Inflammatory macrophage treated with lipopolysaccharide for 1 hour (primary cell): ENCODE measurements at places on chromosomes 6 and 20.

GRCh38 chr6:31152781-31153180, 4.8 kb downstream of the CCHCR1 start:
- DNase-seq: no peak

GRCh38 chr6:90811596-90812226, 224.8 kb upstream of the MAP3K7 start:
- DNase-seq: no peak

DNA sequence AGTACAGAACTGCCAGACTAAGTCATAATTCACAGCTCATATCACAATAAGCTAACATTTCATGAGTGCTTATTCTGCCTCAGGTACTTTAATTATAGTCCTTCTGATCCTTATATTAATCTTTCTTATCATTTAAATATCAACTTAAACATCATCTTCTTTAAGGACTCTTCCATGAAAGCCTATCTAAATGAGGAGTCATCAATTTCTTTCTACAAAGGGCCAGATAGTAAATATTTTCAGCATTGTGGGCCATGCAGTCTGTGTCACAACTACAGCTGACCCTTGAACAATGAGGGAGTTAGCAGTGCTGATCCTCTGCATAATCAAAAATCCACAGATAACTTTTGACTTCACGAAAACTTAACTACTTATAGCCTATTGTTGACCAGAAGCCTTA, 306.4 kb downstream of the TSHZ2 start:
- no peak for DNase-seq

DNA sequence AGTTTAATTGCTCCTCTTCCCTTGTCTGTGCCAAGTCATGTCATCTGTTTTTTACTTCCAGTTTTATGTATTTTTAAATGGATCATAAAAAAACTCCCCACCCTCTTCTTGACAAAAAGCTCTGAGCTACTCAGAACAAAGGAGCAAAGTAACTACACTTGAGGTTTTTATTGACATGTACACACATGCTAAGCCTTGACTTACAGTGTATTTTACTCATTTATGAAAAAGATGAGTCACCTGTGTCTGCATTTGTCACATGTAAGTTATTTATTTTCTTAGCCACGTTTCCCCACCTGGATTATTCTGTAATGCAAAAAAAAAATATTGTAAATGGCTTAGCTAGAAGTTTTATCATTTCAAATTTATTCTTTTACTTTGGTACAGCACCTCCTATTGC, 628.8 kb upstream of the SLC35B3 start:
- no peak for DNase-seq

DNA sequence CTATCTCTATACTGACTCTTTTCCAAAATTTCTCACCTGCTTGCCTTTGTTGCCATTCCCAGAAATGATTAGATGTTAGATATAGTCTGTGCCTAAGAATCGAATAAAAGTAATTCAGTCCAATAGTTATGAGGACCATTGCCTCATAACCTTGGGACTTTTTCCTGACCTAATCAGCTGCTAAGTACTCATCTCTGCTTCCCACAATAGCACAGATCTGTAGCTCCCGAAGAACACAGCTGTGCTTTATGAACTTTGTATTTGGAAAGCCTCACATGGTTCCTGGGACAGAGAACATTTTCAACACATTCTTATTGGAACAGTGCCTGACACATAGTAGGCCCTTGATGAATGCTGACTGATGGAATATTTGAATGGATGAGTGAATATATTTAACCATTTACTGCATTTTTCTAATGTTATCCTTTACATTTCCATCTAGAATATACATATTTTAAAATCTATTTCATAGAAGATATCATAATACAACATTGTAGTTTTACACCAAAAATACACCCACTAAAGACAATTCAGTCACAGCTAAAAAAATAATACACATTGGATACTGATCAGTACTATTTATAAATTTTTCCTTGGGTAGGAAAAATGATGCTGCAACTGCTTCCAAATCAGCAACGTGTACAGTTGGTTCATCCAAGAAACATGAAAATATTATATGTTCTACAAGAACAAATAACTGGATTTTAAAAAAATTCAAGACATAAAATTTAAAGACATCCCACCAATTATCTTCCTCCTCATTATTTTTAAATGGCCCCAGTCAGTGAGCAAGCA, 53.9 kb downstream of the HS3ST5 start:
- no peak for DNase-seq

- DNase-seq: peak; percentile 7
These were observed 78.3 kb upstream of the CHD6 start for GRCh38 chr20:41696428-41696827.

- DNase-seq: peak; percentile 24
These were observed 31.5 kb downstream of the TRAF3IP2 start for GRCh38 chr6:111573892-111574797.

DNA sequence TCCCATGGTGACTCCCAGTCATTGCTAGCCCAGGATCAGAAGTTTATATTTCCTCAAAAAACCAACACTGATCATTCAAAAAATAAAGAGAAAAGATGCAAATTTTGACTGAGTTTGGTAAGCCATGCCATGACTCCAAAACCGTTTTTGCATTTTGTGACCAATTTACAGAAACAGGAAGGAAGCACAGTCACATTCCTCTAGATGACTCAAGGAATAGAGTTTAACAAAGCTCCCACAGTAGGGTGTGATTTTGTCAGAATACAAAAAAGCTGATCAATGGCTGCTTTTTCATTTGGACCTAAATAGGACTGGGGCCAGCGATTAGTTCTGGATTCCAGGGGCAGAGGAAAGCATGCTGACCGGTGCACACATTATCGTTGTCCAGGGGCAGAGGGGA, 179.4 kb upstream of the AFDN start:
- peak; percentile 44 for DNase-seq

DNA sequence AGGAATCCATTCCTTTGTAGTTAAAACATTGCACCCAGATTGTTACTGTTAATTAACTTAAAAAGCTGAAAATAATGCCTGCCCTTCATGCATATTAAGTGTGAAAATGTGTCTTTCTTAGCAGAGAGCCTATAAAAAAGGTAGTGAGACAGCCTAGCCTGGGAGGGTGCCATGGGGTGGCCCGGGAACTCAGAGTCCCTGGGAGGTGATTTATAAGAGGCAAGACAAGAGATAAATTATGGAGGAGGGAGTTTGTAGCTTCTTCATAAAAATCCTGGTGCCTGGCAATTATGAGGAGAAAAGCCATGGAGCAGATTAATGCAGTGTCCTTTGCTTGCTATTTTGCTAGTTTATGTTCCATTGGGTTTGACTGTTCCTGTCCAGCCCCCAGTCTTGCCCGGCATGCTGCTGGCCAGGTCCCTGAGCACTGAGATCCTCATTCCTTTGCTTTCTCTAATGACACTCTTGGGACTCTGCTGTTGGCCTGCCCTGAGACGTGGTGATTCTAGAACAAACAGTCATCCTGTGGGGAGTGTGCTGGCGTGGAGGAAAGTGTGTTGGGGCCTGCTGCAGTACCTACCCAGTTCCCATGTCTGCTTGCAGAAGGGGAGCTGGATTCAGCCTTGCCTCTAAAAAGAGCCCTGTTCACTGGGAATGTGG, 4.2 kb downstream of the MLN start:
- DNase-seq: no peak

DNA sequence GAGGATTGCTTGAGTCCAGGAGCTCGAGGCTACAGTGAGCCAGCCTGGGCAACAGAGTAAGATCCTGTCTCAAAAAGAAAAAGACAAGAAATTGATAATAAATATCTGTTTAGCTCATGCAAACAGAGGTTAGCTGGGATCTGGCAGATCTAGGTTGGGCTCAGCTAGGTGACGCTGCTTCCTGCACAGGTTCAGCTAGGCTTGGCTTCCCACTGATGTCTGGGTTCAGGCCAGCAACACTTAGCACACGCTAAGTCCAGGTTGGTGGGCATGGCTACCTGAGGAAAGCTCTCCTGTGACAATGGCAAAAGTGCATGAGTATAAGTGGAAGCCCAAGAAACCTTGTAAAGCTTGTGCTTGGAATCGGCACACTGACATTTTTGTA, 48.7 kb downstream of the RIN2 start:
- no peak for DNase-seq

DNA sequence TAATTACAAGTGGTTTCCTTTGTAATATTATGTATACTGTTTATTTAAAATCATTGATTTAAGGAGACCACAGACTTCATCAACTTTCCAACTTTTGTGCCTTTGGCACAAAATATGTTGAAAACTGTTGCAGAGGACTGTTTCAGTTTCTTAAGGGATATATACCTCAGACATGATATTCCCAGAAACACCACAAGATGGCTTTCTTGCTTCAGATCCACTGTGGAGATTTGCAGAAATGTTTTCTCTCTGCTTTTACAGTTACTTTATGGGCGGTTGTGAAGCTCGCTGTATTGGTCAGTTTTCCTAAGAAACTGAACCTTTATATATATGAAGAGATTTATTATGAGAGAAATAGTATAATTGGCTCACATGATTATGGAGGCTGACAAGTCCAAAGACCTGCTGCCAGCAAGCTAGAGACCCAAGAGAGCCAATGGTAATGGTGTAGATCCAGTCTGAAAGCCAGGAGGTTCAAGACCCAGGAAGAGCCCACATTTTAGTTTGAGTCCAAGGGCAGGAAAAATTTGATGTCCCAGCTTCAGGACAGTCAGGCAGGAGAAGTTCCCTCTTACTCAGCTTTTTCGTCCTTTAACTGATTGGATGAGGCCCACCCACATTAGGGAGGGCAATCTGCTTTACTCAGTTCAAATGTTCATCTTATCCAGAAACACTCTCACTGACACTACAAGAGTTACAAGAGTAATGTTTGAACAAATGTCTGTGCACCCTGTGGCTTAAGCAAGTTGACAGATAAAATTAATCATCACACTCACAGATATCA, 12.8 kb downstream of the ME1 start:
- peak; percentile 79 for DNase-seq
